ENCODE measurements at places on chromosomes 3 and 15.
A peak's percentile ranks its signal among the peaks of the same experiment; 100 is the strongest.

DNA sequence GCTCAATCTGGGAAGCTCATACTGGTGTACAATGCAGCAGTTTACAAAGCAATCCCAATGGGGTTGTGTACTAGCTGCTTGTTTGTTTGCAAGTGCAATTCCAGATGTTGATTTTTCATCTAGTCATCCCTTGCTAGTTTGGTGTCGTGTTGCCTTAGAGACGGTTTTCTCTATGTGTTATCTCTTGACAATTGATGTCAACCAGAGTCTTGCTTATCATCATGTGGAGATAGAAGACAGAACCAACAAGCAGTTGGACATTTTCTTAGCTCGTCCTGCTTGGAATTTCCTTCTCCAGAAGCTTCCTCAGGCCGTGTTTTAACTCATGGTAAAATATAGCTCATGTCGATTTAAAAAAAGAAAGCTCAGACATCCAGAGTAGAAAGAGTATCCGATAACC, 262.0 kb upstream of the KCNH8 start:
- no peak for DNase-seq

DNA sequence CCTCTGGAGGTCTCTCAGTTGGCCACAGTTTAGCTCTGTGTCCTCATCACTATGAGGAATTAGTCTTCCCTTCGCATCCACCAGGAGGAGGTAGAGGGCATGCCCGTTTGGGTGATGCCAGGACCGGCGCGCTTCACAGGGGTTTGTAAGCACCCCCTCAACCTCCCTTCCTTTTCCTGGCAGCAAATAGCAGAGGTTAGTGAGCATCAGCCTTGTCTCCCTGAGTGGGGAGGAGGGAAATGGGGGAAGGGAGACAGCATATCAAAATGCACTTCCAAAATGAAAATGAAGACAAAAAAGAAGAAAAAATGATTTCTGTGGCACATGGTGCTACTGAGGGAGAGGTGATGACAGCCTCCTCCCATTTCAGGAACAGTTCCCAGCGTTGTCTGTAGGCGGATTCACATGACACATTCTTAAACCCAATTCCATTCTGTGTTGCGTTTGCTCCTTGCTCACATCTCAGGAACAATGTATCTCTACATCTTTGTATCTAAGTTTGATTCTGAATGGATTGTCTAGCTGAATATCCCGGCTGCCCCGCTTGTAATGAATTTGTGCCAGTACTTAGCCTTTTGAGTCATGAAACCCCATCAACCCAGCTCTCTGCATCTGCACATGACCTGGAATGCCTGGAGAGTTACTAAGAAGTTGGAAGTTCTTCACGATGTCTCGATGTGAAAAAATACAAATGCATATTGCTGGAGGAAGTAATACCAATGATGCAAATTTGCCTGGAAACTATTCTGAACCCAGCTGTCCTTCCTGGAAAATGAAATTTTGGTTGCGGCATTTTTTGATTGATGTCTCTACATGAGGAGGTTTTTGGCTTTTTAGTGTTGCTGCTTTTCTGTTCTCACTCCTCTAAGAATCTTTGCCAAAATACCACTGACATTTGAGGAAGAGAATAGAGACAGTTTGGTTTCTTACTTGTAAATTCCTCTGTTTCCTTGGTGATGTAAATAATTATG, 45.2 kb downstream of the TYRO3 start:
- DNase-seq, result peak; percentile 27

GRCh38 chr3:178059119-178059518, 477.1 kb upstream of the KCNMB2 start:
- no peak for DNase-seq

- DNase-seq, result no peak
Observed at GRCh38 chr15:33565094-33565493, 254.3 kb downstream of the RYR3 start.

GRCh38 chr15:36294359-36294758, 285.1 kb upstream of the CDIN1 start:
- DNase-seq, result no peak

DNA sequence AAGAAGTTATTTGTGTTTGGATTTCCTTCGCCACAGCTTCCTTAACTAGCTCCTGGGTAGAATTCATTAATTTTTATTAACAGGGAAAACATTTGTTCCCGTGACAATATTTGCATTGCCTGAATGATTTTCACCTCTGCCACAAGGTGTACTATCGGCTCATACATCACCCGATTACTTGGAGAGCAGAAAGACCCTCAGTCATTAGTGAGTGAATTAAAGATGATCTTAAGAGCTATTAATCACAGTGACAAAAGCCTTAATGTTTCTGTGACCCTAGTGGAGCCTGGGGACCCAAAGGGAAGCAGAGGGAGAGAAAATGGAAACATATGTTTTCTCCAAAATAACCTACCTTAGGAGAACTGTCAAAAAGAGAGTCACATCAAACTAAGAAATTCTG, 228.3 kb downstream of the MECOM start:
- DNase-seq, result no peak

- no peak for DNase-seq
Observed at GRCh38 chr3:7978087-7978422, 523.6 kb upstream of the LMCD1 start.

DNA sequence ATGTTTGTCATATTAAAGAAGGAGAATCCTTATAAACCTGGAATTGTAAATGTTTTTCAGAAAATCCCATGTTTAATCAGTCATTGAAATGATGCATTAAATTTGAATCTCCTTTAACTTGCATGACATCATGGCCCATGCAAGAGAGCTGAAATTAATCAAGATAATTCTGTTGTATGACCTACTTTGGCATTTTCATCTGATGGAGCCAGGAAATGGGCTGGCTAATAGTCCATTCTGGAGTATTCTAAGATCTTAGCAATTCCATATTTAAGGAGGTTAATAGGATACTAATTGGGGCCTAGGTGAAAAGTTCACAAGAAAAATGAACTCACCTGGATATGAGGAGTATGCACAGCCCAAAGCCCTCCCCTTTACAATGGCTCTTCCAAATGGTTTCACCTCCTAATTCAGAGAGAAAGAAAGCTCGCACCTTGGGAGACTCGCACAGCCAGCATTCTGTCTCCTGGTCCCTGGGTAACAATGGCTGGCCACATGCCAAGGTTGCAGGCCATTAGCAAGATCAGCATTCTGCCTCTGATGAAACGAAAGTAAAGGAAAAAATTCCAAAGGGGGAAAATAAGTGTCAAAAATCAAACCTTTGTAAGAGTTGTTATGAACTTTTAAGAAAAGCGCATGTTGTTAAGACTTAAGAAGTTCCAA, 786.4 kb downstream of the MCTP2 start:
- no peak for DNase-seq

DNA sequence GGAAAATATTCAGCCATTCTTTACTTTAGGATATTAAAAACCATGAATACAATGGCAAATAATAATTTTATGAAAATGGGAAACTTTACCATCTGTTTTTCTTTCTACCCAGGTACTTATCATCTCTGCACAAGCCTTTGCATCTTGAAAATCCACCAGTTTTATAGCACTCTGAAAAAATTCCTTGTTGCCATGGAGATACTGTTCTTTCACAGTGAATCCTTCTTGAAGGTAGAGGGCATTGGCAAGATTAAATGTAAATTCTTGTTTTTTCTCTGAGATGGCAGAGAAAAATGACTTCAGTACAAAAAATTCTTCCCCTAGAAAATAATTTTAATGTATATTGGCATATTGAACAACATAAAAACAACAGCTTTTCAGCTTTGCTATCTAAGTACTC, 6.9 kb downstream of the SERPINI2 start:
- no peak for DNase-seq

DNA sequence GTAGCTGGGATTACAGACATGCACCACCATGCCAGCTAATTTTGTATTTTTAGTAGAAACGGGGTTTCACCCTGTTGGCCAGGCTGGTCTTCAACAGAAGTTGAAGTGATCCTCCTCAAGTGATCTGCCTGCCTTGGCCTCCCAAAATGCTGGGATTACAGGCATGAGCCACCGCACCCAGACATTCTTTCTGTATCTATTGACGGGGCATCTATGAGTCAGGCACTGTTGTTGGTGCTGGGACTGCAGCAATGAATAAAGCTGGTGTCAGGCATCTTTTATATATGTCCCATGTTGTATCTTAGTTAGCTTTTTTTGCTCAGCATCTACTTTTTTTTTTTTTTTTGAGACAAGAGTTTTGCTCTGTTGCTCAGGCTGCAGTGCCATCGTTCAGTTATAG, 47.6 kb upstream of the ULK4 start:
- DNase-seq, result no peak

DNA sequence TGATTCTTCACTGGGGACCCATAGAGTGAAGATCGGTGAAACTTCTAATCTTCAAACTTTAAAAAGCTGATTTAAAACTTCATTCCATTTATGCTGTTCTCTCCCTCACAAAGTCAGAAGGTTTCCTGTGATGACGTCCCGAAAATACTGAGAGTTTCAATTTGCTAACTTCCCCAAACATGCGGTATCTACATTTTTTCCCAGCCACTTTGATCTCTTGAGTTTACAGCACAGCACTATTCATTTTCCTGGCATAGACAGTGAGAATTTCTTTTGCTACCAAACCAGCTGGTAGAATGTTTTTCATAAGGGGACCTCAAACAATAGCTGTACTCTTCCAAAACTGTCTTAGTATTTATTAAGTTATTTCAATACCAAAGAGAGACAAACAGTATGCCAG, 156.8 kb downstream of the LSAMP start:
- DNase-seq, result no peak

GRCh38 chr3:117814975-117815374, 1105.4 kb downstream of the TUSC7 start:
- DNase-seq, result no peak

DNA sequence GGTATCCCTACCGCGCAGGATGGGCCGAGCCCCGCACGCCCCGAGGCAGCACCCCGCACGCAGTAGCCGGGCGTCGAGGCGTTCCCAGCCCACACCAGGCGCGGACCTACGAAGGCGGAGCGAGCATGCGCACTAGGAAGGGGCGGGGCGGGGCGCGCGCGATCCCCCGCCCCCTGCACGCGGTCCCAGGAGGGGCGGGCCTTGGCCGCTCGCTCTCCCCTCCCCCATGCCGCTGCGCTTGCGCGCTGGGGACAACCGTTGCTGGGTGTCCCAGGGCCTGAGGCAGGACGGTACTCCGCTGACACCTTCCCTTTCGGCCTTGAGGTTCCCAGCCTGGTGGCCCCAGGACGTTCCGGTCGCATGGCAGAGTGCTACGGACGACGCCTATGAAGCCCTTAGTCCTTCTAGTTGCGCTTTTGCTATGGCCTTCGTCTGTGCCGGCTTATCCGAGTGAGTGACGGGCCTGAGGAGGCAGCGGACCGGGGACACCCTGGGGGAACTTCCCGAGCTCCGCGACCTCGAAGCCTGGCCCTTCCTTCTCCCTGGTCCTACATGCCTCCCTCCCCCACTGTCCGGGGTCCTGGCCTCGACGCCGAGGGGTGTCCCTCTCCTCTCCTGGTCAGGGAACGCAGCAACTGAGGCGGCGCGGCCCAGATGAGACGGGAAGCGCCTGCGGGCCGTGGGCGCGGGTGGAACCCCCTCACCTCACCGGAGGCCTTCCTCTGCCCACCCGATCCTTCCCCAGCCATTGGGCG, at the start of gene SPESP1:
SPESP1 (plus strand) TSS at position 258 of the 755 bp plus-strand sequence; CDS start at position 387, 129 bp downstream.
- peak; percentile 16 for DNase-seq

Data from activated T-helper 1 cell treated with anti-CD3 and anti-CD28 coated beads, Interleukin-12 subunit alpha, Interleukin-12 subunit beta, Interleukin-2, Interleukin-4 antibody, amounts not matched to agents 30 ng/mL and 10 ng/mL and 1 ng/mL, durations not matched to agents 14 hours and 24 hours and 36 hours (primary cell).